ENCODE measurements at places on chromosomes 16 and 17. TPM values are rescaled to one million over a fixed set of nuclear protein-coding genes. Genes with fewer than 3 reads are reported as not detected.

DNA sequence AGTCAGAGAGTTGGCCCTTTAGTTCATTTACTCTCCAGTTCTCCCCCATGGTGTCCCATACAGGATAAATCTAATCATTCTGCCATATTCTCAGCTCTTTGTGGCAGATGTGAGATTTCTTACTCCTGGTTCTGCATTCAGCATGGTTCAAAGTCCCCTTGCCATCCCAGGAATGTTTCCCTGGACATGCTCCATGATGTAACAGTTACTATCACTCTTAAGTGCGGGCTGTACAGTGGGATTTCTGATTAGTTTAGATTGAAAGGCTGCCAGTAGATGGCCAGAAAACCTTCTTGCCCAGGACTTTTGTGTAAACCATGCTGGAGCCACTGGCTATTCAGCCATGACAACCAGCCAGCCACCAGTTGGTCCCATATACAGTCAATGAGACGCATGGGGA lies 10.4 kb downstream of the KRT37 start:
- no peak for DNase-seq

- DNase-seq = no peak
Measured at GRCh38 chr17:61519754-61520440, 67.7 kb downstream of the TBX4 start.

DNA sequence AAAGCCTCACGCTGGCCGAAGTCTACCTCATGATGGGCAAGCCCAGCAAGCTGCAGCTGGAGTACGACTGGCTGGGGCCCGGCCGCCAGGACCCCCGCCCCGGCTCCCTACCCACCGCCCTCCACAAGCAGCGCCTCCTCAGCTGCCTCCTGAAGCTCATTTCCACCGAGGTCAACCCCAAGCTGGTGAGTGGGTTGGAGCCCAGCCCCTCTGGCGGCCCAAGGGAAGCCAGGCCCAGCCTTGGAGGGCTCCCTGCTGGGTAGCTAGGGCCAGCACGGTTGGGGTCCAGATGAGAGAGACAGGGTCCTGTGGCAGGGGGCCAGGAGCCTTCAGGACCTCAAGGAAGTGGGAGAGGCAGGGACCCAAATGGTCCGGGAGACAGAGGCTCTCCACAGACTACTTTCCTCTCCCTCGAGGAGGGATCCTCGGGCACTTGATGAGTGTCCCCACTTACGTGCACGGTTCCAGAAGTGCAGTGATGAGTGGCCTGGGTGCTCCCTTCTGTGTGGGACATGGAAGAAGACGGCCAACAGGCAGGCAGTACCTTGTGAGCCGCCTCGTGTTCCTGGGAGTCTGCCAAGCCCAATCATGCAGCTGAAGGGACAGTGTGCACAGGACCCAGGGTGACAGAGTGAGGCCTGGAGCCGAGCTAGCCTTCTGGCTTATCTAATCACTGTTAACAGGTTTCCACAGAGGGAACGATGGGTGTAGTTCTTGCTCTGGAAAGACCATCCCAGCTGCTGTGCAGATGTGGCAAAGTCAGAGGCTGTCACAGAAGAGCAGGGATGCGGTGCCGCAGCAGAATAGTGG lies 21.1 kb upstream of the JPT2 start:
- DNase-seq = no peak

GRCh38 chr16:10239640-10240039 lies 57.4 kb upstream of the GRIN2A start:
- no peak for DNase-seq

- DNase-seq = no peak
Measured at GRCh38 chr17:11140501-11140900, 100.5 kb upstream of the SHISA6 start.

GRCh38 chr16:82955741-82956348 lies 329.1 kb downstream of the CDH13 start:
- DNase-seq = no peak

GRCh38 chr16:67767953-67768352 lies 38.4 kb downstream of the RANBP10 start:
- DNase-seq = no peak

DNA sequence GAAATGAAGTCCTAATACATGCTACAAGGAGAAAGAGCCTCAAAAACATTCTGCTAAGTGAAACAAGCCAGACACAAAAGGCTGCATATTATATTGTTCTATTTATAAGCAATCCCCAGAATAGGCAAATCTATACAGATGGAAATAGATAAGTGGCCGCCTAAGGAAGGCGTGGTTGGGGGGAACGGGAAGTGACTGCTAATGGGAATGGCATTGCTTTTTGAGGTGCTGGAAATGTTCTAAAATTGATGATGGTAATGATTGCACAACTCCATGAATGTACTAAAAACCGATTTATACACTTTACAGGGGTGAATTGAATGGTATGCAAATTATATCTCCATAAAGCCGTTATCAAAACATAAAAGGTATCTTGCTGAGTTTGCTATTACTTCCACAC lies 67.7 kb downstream of the GAS7 start:
- DNase-seq = no peak

DNA sequence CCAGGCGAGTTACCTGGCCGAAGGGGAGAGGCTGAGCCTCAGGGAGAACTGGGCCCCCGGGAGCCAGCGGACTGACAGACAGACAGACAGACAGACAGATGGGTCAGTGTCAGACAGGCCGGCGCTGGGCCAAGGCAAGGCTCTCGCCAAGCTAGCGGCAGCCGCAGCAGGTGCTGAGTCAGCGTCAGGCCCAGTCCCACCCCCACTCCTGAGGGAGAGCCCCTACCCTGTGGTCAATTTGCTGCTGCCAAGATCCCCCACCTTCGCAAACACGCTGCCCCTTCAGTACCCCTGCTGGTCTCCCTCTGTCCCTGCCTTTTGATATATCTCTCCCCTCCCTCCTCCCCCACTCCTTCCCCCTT lies 1.5 kb downstream of the FGF11 start:
- peak; percentile 85 for DNase-seq

GRCh38 chr17:38352245-38353085 lies 821 bp downstream of the SOCS7 start:
- no peak for DNase-seq

DNA sequence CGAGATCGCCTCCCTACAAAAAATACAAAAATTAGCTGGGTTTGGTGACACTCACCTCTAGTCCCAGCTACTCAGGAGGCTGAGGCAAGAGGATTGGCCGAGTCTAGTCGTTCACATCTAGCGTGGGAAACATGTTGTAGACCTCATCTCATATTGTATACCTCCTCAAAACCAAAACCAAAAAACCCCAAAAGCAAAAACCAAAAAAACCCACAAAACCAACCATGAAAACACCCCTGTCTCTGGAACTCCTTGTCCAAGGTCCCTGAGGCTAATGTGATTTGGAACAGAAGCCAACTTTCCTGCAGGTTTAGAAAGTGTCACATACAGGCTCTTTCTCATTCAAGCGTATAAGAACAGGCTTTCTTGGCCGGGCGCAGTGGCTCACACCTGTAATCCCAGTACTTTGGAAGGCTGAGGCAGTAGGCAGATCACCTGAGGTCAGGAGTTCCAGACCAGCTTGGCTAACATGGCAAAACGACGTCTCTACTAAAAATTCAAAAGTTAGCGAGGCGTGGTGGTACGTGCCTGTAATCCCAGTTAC lies 29.0 kb downstream of the RAB11FIP3 start:
- no peak for DNase-seq

- DNase-seq = no peak
Measured at GRCh38 chr17:68397108-68397536, 60.2 kb downstream of the WIPI1 start.

Gene SOCS3
- 16.3 TPM for total RNA-seq

Gene KRTAP1-1
- total RNA-seq = not detected

Gene WFIKKN1
- total RNA-seq = 0.12 TPM

Gene CRISPLD2
- 26.1 TPM for total RNA-seq

Gene SLC52A1
- total RNA-seq = not detected

Gene SETD1A
- total RNA-seq = 15.4 TPM

Gene NME4
- total RNA-seq = 11.6 TPM

Gene HP
- total RNA-seq = 1.5 TPM
